ENCODE measurements at places on chromosomes 1 and 21. TPM values are rescaled to one million over a fixed set of nuclear protein-coding genes. Genes with fewer than 3 reads are reported as not detected.

DNA sequence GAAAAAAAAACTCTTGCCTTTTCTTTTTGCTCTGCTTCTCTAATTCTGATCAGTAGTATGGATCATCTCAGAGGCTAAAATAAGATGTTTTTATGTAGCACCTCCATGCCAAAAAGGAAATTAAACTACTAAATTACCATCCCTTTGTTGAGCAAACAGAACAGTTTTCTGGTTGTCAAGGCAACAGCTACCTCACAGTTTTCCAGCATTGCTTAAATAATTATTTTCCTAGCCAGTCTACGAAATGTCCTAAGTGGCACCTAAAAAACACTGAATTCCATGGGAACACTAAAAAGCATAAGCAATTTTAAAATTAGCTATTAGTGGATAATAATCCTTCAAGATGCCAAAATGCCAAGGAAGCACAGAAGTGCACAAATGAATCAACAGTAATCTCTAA, 61.7 kb downstream of the ARID4B start:
- H3K4me3 ChIP-seq: no peak overlapping the region
- H3K36me3 ChIP-seq: no peaks in the 10 kb centered on the region
- H3K27me3 ChIP-seq: no peaks in the 10 kb centered on the region
- peaks cover 22% of the 10 kb centered on the region for H3K4me1 ChIP-seq

Gene PADI1
- total RNA-seq: not detected

Gene TMEM240
- 0.48 TPM for total RNA-seq

Gene SPRR2F
- not detected for total RNA-seq

DNA sequence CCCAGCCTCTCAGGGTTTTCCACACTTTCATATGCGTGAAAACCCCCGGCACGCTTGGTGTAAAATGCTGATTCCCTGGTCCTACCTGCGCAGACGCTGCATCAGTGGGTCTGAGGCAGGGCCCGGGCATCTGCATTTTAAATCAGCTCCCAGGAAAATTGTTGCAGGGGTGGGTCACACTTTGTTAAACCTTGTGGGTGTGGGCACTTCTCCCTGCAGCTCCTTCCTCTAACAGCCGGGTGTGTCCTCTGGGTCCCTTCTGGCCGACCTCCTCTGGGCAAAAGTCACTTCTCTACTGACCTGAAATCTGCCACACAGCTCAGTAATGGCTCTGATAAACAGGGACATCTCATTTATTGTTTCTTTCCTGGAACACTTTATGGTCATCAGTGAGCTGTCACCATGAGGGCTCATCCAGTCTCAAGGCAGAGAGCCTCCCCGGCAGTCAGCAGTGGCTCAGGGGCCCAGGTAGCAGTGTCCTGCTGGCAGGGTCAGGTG, 52.8 kb upstream of the TMPRSS2 start:
- H3K36me3 ChIP-seq: no peaks in the 10 kb centered on the region
- DNase-seq: no peak
- H3K4me1 ChIP-seq: peaks cover 3% of the 10 kb centered on the region
- no peak overlapping the region for H3K4me3 ChIP-seq

DNA sequence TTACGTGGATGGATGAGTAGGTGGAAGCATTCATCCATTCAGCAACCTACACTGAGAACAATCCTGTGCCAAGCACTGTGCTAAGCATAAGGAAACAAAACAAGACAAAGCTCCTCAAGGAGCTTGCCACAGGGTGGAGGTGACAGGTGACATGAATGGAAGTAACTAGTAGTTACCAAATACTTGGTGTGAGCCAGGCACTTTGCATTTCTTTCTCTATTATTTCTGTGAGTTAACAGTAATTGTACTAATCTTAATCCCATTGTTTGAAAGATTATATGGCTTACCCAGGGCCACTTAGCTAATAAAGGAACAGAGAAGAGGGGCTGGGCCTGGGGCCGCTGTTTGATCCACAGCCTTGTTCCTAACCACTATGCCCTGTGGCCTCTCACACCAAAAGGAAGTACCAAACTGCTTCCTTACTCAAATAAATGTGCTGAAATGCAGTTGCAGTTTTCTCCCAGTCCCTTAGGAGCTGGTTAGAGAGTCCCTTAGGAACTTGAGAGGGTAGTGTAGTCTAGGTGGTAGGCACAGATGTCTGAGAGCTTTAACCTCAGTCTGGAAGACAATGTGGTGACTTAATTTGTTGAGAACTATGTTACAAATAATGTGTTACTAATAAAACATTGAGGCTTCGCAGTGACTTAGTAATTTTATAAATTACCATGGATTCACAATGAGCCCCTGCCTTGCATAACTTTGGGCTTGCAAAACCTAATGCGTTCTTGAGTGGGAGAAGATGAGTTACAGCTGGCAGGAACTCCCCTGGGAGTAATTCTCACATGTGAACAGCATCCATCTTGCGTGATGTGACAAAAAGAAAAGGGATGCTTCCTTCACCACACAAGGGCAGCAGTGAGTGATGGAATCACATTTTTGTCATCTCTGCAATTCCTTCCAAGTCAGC, 69.8 kb downstream of the MPZL1 start:
- no peak overlapping the region for H3K4me3 ChIP-seq
- H3K27ac ChIP-seq: no peak overlapping the region
- no peaks in the 10 kb centered on the region for H3K27me3 ChIP-seq
- DNase-seq: no peak

Gene OLFML3
- 0.11 TPM for total RNA-seq

Gene CRYAA
- total RNA-seq: not detected

DNA sequence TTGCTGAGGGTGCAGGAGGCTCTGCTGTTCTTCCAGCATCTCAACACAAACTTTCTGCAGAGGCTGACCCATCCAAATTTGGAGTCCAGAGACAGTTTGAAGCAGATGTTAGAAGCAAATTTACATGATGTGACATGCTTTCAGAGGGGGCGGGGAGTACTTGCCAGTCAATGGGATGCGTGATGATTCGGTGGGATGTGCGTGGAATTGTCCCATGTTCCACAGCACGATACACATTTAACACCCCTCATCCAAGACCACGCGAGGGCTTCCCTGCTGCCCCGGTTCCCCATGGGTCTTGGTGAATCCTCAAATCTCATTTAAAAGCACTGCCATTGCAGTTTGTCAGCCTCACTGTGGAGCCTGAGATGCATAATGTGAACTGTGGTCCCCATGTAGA, 78.6 kb upstream of the TLR5 start:
- H3K27ac ChIP-seq: no peak overlapping the region
- peaks cover 6% of the 10 kb centered on the region for H3K27me3 ChIP-seq
- H3K4me1 ChIP-seq: no peaks in the 10 kb centered on the region
- peaks cover 10% of the 10 kb centered on the region for H3K36me3 ChIP-seq
- no peak for DNase-seq
- H3K4me3 ChIP-seq: no peak overlapping the region

- no peaks in the 10 kb centered on the region for H3K36me3 ChIP-seq
- peaks cover 6% of the 10 kb centered on the region for H3K27me3 ChIP-seq
Observed at GRCh38 chr1:210687582-210688279, 359.0 kb downstream of the HHAT start.

- no peaks in the 10 kb centered on the region for H3K27me3 ChIP-seq
- DNase-seq: no peak
- H3K4me1 ChIP-seq: peaks cover 25% of the 10 kb centered on the region
Observed at GRCh38 chr1:109197158-109198042, 16.3 kb upstream of the SARS1 start.

GRCh38 chr1:44591381-44591780, 82.9 kb downstream of the TMEM53 start:
- H3K4me3 ChIP-seq: no peak overlapping the region
- H3K36me3 ChIP-seq: no peaks in the 10 kb centered on the region
- peaks cover 1% of the 10 kb centered on the region for H3K27me3 ChIP-seq
- H3K4me1 ChIP-seq: no peaks in the 10 kb centered on the region
- DNase-seq: no peak

DNA sequence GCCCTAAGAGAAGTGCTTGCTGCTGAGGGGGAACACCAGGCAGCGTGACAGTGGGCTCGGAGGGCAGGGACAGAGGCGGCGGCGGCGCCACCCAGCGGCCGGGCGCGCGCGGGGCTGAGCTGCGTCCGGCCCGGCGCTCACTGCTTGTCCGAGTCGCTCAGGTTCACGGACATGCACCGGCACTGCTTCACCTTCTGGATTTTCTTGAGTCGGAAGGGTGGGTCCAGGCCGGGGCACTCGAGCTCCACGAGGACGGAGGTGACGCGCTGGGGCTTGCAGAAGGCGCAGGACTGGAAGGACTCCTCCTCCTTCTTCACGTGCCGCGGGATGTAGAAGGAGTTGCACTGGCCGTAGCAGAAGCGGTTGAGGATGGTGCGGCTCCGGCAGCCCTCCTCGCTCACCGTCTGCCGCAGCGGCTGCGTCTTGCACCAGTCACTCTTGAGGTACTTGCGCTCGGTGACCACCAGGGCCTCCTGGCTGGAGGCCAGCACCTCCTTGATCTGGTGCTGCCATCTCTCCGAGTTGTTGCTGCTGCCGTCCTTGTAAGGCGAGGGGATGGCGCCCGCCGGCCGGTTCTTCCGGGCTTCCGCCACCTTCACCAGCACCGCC, 119.0 kb downstream of the GREM2 start:
- H3K4me1 ChIP-seq: no peaks in the 10 kb centered on the region
- H3K36me3 ChIP-seq: no peaks in the 10 kb centered on the region
- no peak overlapping the region for H3K4me3 ChIP-seq
- no peak for DNase-seq
- H3K27me3 ChIP-seq: no peaks in the 10 kb centered on the region
- H3K27ac ChIP-seq: no peak overlapping the region

Gene NCMAP
- not detected for total RNA-seq

GRCh38 chr1:29629814-29630516, 393.6 kb downstream of the PTPRU start:
- DNase-seq: no peak
- H3K27ac ChIP-seq: no peak overlapping the region
- H3K27me3 ChIP-seq: no peaks in the 10 kb centered on the region
- H3K36me3 ChIP-seq: no peaks in the 10 kb centered on the region
- H3K4me1 ChIP-seq: no peaks in the 10 kb centered on the region

GRCh38 chr1:29878501-29878900, 642.2 kb downstream of the PTPRU start:
- H3K4me1 ChIP-seq: no peaks in the 10 kb centered on the region
- no peaks in the 10 kb centered on the region for H3K36me3 ChIP-seq
- H3K4me3 ChIP-seq: no peak overlapping the region
- DNase-seq: no peak
- peaks cover 1% of the 10 kb centered on the region for H3K27me3 ChIP-seq

GRCh38 chr1:176178316-176178715, 28.8 kb downstream of the COP1 start:
- no peak overlapping the region for H3K4me3 ChIP-seq
- H3K4me1 ChIP-seq: peaks cover 28% of the 10 kb centered on the region
- H3K27me3 ChIP-seq: no peaks in the 10 kb centered on the region
- DNase-seq: no peak

DNA sequence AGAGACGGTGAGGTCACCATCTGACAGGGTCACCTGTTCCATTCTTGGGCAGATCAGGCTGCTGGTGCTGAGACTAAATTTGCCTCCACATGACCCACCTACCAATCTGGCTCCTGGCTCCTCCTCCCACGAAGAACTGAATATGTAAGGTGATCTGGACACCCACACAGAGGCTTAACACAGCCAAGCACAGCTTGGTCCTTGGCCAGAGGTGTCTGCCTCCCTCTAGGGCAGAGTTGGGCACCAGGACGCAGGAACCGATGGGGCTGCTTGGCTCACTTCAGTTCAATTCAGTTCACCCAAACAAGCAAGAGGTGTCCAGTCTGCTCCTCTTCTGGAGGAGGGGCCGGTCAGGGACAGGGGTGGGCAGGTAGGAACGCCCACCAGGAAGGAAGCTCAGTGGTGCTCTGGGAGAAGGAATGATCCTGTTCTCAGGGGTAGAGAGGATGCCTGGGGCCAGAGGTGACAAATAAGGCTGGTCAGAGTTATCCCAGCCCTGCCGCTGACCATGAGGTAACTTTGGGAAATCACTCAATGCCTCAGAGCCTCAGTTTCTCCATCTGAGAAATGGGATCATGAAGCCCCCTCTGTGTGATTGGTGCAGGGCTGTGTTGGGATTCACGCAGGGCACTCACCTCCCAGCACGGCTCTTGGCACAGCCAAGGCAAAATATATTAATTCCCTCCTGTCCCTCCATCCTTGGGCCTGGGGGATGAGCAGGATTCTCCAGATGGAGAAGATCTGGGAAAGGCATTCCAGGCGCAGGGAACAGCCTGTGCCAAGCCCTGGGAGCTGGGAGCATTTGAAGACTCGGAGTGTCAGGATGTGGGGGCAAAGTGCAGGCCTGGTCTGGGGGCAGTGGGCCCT, 284.5 kb downstream of the PTPRU start:
- H3K4me1 ChIP-seq: no peaks in the 10 kb centered on the region
- no peak for DNase-seq
- H3K36me3 ChIP-seq: no peaks in the 10 kb centered on the region
- no peak overlapping the region for H3K27ac ChIP-seq

DNA sequence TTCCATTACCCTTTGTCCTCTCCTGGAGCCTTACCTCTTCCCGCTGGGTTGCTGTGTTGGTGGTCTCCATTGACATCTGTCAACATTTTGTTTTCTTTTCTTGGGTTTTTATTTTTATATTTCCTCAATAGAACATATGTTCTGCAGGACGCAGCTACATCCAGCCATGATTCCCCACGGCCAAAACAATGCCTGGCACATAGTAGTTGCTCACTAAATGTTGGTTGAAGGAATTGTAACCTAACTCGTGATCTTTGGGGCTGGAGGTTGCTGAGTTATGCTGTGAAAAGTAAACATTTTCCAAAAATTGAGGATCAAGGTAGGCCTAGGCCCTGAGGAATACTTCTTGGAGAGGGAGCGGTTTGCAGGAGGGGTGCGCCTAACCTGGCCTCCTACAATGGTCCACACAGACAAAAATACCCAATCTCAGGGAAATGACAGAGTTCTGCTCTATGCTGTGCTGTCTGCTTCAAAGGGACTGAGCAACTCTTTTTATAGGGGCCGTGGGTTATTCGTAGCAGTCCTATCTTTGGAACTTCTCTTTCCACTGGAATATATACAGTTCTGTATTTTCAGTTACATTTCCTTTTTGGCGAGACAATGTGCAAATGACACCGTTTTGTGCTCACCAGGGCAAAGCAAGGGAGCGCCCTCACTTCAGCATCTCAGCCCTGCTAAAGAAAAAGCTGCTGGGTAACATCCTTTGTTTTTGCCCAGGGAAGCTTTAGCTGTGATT, 1.4 kb downstream of the PDPN start:
- no peak overlapping the region for H3K4me3 ChIP-seq
- no peaks in the 10 kb centered on the region for H3K36me3 ChIP-seq
- H3K4me1 ChIP-seq: no peaks in the 10 kb centered on the region
- H3K27me3 ChIP-seq: peaks cover 48% of the 10 kb centered on the region
- DNase-seq: no peak

- no peaks in the 10 kb centered on the region for H3K4me1 ChIP-seq
- H3K36me3 ChIP-seq: no peaks in the 10 kb centered on the region
- no peak overlapping the region for H3K27ac ChIP-seq
- no peak overlapping the region for H3K4me3 ChIP-seq
- H3K27me3 ChIP-seq: peaks cover 8% of the 10 kb centered on the region
Observed at GRCh38 chr1:18353528-18353927, 127.2 kb upstream of the KLHDC7A start.

- no peaks in the 10 kb centered on the region for H3K4me1 ChIP-seq
- DNase-seq: no peak
- no peak overlapping the region for H3K4me3 ChIP-seq
- H3K36me3 ChIP-seq: no peaks in the 10 kb centered on the region
- no peaks in the 10 kb centered on the region for H3K27me3 ChIP-seq
Observed at GRCh38 chr1:216430744-216431143, 7.5 kb upstream of the USH2A start.

GRCh38 chr21:35730325-35730724, 330.0 kb downstream of the SETD4 start:
- H3K4me1 ChIP-seq: no peaks in the 10 kb centered on the region
- no peak overlapping the region for H3K27ac ChIP-seq
- H3K4me3 ChIP-seq: no peak overlapping the region
- peaks cover 15% of the 10 kb centered on the region for H3K27me3 ChIP-seq

Gene POMGNT1
- total RNA-seq: 67.0 TPM

Gene LRRC52
- not detected for total RNA-seq

Gene COL11A1
- not detected for total RNA-seq
